NCI-H510A treated with DMSO at 0.1 percent for 48 hours (cell line): ENCODE measurements at places on chromosomes 7 and 10.

DNA sequence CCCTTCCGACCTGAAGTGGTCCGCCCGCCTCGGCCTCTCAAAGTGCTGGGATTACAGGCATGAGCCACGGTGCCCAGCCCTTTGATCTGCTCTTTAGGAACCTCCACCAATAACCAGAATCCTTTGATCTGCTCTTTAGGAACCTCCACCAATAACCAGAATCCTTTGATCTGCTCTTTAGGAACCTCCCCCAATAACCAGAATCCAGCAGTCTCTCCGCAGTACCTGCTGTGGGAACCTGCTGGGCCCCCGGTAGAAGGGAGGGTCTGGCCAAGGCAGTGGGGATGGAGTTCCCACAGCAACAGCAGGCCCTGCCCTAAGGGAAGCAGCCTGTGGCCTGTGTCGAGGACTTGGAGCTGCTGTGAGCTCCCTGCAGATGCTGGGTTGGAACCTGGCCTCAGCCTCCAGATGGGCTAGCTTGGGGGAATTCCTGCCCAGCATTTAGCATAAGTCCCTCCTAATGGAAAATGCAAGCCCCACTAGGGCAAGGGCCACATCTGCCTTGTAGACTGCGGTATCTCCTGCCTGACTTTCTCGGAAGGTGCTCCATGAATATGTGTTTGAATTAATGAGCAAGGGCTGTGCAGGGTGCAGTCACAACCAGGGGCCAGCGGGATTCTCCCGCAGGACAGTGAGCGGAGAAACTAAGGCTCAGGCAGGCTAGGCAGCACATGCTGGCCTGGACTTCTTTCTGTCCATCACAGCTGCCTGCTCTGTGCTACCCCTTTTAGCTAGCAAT is 165.8 kb downstream of the UBE2H start:
- DNase-seq = no peak

- no peak for DNase-seq
Measured at GRCh38 chr10:124281666-124282065, 137.1 kb downstream of the OAT start.

- DNase-seq = no peak
Measured at GRCh38 chr10:92640107-92640506, 47.2 kb downstream of the KIF11 start.

DNA sequence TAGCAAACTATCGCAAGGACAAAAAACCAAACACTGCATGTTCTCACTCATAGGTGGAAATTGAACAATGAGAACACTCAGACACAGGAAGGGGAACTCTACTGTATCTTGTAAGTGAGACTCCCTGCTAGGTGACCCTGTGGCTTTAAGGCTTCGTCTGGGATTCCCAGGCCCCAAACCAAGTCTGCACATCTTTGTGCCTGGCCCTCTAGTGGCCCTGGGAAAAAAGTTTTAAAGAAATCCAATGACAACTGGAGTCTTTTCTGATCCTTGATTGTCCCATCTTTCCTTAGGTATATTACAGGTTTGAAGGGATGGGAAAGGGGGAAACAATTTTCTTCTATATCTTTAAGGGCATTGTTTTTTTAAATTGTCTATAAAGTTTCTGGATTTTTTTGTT is 10.6 kb upstream of the LIPM start:
- peak; percentile 4 for DNase-seq

- DNase-seq = peak; percentile 19
Measured at GRCh38 chr10:126511917-126512479, 123.7 kb upstream of the ADAM12 start.

DNA sequence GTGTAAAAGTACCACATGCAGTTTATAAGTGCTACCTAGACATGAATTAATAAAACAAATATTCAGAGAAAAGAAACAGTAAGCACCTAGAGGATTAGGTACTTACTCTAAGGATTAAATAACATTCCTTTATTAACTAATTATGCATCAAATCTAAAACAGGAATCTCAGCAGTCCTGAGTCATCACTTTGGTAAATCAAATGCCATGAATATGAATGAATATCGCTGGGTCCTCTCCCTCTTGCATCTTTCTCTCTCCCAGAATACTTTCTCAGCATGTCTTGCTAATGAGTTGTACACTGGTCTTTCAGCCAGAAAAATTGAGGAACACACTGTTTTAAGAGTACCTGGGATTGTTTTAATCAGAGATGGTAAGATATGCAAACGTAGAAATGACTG is 225.5 kb upstream of the NFE2L3 start:
- DNase-seq = no peak

- peak; percentile 40 for DNase-seq
Measured at GRCh38 chr7:7681936-7682329, 36.5 kb downstream of the RPA3 start.

DNA sequence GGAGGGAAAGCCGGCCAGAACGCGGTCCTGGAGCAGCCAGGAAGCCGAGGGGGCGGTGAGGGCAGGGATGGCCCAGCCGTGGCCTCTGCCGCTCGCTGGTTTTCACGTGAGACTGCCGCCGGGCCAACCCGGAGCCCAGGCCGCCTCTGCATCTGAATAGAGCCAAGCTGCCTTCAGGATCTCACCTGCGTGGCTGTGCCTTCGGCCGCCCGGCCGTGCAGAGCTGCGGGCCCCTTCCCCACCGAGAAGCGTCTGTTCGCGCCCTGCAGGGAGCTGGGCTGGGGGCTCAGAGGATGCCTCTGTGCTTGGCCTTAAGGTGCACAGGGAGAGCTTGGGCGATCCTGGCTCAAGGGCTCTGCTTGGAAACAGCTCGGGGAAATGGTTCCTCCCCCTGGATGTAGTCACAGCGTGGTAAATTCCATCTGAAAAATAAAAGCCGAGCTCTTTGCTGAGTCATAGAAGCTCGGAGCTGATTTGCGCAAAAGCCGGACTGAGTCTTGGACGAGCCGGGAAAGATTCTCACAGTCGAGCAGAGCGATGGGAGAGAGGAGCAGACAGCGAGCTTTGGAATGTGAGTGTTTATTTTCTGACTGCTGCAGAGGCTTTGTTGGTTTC is at the start of gene JAKMIP3:
JAKMIP3 (plus strand) TSS at position 456 of the 615 bp plus-strand sequence. CDS start 38,863 bp downstream, outside the sequence.
- DNase-seq = no peak

GRCh38 chr7:36161996-36162395 is 8.9 kb downstream of the EEPD1 start:
- peak; percentile 59 for DNase-seq

DNA sequence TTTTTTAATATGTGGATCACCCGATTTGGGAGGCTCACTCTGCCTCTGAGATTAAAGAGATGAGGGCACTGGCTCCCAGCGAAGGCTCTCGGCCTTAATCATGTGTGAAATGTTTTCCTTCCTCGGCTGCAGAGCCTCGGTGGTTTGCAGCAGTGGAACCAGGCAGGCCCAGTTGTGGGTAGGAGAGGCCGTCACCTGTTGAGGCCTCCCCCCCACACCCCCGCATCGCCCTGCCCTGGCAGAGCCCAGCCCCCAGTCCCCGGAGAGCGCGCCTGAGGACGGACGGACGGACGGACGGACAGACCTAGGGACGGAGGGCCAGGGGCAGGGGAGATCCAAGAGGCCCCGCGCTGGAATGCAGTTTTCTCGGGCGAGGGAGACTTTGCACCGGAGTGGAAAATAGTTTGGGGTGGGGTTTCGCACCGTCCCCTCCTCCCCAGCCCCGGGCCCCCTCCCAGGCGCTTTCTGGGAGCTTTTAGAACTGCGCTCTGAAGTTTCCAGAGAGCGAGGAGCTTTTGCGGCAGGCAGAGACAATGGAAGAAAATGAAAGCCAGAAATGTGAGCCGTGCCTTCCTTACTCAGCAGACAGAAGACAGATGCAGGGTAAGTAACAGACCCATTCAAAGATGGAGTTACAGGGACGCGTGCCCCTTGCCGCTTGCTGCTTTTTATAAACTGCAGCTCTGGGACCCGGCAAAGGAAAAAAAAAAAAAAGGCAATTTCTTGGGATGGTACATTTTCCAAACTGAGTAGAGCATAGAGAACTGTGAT is at the start of gene KIAA1217:
KIAA1217 (plus strand) TSS at position 478 of the 771 bp plus-strand sequence; CDS start at position 534, 56 bp downstream.
- DNase-seq = no peak

- DNase-seq = no peak
Measured at GRCh38 chr7:49187543-49188268, 263.4 kb downstream of the CDC14C start.

- no peak for DNase-seq
Measured at GRCh38 chr7:116230191-116231005, 20.1 kb downstream of the TES start.

DNA sequence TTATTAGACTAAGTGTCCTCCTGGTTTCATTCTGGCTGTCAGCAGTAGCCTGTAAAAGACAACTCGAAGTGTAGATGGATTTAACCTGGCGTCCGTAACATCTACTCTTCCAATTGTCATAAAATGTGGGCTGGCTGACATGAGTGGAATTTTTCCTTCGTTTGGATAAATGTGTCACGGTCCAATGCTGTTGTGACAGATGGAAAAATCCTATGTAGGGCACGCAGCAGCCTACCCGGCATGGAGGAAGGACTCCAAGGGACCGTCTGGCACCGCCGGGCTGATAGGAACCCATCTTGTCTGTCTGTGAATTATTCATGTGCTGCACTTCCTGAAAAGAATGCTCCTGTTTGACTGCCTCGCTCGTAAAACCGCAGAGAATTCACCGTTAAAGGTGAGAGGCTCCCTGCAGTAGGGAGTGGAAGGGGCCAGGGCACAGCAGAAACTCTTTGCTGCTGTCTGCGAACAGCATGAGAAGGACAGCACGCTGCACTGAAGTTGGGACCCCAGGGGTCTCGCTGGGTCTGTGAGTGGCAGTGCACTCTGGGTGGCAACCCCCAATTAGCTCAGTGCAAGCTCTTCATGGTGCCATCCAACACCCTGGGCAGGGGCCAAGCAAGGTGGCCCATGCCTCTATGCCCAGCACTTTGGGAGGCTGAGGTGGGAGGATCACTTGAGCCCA is 1.6 kb upstream of the ORAI2 start:
- peak; percentile 41 for DNase-seq

DNA sequence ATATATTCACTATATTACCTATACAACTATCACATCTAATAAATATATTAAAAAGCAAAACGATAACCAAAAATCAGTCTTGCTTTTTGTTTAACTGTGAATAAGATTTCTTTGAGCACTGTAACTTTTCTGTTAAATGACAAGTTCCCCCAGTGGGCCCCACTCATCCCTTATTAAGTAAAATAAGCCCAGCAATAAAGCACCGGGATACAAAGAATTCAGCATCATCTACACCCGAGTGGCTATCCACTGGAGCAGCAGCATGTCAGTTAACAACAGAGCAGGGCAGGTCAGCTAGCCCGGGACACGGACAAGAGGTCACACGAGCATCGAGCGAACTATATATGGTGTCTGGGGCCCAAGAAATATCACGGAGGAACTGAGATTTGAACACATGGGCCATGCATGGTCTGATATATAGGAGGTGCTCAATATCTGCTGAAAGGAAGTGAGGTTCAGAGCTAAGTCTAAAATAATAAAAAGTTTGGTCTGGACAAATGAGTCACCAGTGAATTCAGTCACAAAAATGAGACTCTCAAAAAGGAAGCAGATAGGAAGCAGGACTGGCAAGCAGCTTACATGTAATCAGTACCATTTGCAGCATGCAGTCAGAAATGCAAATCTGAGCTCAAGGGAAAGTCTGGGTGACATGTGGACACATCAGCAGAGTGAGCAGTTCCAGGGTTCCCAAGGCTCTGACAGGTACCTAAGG is 4.1 kb downstream of the ERCC6 start:
- no peak for DNase-seq

DNA sequence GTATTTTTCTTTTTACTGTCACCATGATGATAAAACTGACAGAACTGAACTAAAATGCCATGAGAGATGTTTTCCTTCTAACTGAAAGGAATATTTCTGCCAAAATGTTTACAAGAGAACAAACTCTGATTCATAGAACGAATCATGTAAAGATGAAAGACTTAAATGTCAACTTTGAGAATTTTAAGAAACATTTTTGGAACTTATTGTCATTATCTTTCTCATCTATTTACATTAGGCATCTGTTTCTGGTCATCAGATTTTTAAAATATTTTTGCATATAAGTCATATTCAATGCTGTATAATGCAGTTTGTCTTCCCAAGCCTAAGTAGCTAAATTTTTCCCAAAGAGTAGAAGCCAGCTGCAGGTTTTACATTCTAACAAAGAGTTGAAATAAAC is 358.5 kb downstream of the TFEC start:
- no peak for DNase-seq

- DNase-seq = no peak
Measured at GRCh38 chr7:332646-333392, 42.8 kb downstream of the FOXL3 start.

DNA sequence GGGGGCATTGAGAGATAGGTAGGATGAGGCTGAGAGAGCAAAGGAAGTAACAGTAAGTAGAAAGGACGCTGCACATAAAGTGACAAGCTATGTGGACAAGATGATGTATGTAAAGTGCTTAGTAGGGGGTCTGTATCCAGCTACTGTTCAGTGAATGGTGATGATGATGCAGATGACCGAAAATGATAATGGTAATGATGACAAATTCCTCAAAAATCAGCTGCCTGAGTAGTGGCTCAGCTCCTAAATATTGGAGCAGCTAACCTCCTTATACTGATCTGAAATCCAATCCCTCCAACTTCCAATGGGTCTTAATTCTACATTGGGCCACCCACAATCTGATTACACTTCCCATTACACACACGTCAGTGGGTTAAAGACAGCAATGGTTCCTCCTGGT is 27.1 kb upstream of the KCNMA1 start:
- no peak for DNase-seq

DNA sequence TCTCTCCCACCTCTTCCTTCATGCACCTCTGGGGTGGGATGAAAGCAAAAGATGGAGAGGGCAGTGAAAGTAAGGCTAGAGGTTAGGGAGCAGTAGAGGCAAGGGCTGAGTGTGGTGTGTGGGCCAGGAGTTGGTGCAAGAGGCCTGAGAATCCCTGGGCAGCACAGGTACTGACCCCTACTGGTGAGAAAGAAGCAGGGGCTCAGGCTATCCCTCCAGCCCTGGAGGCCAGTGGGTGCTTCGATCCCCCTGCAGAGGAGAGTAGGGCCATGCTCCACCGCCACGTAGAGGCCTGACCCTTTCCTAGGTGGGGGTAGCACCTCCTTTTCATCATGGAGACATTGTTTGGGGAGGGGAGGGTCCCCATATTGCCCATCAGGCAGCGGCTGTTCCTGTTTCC is 9.8 kb downstream of the CDHR1 start:
- no peak for DNase-seq

DNA sequence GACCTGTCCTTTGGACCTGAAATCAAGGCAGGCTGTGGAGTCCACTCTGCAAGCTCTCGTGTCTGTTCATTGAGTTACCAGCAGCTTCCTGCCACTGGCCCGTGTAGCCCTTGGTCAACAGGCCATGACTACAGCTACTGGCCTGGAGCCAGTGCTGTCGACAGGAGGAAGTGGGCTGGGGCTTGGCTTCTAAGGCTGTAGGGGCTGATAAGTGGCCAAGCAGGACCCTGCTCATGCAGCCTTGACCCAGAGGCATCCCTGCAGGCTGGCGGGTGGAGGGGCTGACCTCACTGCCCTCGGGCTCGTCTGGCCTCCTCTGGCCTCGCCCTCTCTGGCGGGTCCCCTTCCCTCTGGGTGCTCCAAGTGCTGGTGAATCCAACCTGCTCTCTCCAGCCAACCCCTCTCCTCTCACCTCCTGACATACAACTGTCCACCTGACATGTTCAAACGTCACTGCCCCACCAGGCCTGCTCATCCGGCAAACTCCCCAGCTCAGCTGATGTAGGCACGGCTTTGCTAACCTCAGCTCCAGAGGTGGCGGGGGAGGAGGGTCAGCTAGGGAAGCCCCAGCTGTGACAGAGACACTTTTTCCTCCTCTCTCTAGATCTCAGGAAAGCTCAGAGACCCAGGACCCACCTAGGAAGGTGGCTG is 188.6 kb upstream of the LYZL2 start:
- DNase-seq = no peak

- no peak for DNase-seq
Measured at GRCh38 chr7:35781200-35781701, 19.6 kb upstream of the SEPTIN7 start.

- no peak for DNase-seq
Measured at GRCh38 chr10:23543691-23544380, 105.0 kb downstream of the OTUD1 start.
